Thoracic aorta endothelial cell (primary cell): ENCODE measurements at places on chromosomes 6 and 20. TPM values are rescaled to one million over a fixed set of nuclear protein-coding genes. Genes with fewer than 3 reads are reported as not detected.

Gene CST2
- total RNA-seq, result not detected in 2 replicates

Gene CGA
- total RNA-seq, result not detected in 2 replicates

Gene CRYBG1
- total RNA-seq, result 16.4 and 55.7 TPM in 2 replicates

Gene CFAP61
- not detected in 2 replicates for total RNA-seq

Gene EZR
- 90.8 and 99.5 TPM in 2 replicates for total RNA-seq

Gene CPXM1
- 0.13 and 0.14 TPM in 2 replicates for total RNA-seq

Gene CASS4
- under 0.01 TPM in 1 of 2 replicates, not detected in the other for total RNA-seq

Gene MACROD2
- total RNA-seq, result 0.66 and 1.0 TPM in 2 replicates

Gene IPCEF1
- 0.29 TPM in 1 of 2 replicates, not detected in the other for total RNA-seq

Gene MYB
- total RNA-seq, result 0.14 and 0.27 TPM in 2 replicates

Gene FILIP1
- 6.5 and 7.9 TPM in 2 replicates for total RNA-seq

Gene SAMHD1
- 58.7 and 62.9 TPM in 2 replicates for total RNA-seq

Gene FOXF2
- not detected in 2 replicates for total RNA-seq

Gene SPEF1
- 0.13 TPM in 1 of 2 replicates, not detected in the other for total RNA-seq

Gene PRRT1
- total RNA-seq, result 0.14 TPM in 1 of 2 replicates, not detected in the other
